ENCODE measurements at places on chromosomes 5 and 9. TPM values are rescaled to one million over a fixed set of nuclear protein-coding genes. Genes with fewer than 3 reads are reported as not detected.

Gene ZBED3
- 0.52 TPM for total RNA-seq

Gene DMAC1
- total RNA-seq: 24.0 TPM

Gene TMEM141
- total RNA-seq: 28.7 TPM

Gene SEMA4D
- total RNA-seq: 14.6 TPM

Gene EIF4E1B
- not detected for total RNA-seq

Gene TRPM3
- total RNA-seq: 1.6 TPM

Gene TXN
- 66.8 TPM for total RNA-seq

Gene EPB41L4A
- 21.4 TPM for total RNA-seq

Gene NUTM2G
- not detected for total RNA-seq

Gene SCGB3A1
- 1.0 TPM for total RNA-seq

Gene EMB
- 3.7 TPM for total RNA-seq

Gene HDAC3
- total RNA-seq: 40.7 TPM

Gene HMCN2
- total RNA-seq: 12.5 TPM
